T-helper 2 cell (primary cell): ENCODE measurements at places on chromosomes 2 and 18.

GRCh38 chr2:233353101-233353768 is 1.1 kb upstream of the DGKD start:
- no peak for DNase-seq

GRCh38 chr2:3433776-3434400 is 54.4 kb downstream of the TRAPPC12 start:
- DNase-seq = no peak

DNA sequence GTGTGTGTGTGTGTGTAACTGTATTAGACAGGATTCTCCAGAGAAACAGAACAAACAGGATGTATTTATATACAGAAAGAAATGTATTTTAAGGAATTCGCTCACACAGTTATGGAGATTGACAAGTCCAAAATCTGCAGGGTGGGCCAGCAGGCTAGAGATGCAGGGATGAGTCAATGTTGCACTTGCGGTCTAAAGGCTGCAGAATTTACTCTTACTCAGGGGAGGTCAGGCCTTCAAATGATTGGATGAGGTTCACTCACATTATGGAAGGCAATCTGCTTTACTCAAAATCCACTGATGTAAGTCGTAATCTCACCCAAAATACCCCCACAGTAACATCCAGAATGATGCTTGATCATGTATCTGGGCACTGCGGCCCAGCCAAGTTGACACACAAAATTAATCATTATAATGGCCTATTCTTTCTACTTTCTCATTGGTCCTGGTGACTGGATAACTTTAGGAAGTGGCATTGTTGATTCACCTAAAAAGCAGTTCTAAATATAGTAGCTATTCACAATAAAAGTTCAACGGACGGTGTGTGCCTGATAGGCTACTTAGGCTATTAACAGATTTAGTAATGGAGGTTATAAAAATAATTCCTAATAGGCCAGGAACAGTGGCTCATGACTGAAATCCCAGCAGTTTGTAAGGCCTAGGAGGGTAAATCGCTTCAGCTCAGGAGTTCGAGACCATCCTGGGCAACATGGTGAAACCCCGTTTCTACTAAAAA is 40.6 kb upstream of the ACYP2 start:
- DNase-seq = no peak

GRCh38 chr2:193845604-193846003 is 1650.9 kb upstream of the TMEFF2 start:
- no peak for DNase-seq

- no peak for DNase-seq
Measured at GRCh38 chr18:58484989-58485981, 143.6 kb downstream of the ALPK2 start.

GRCh38 chr18:58287353-58288274 is 243.6 kb downstream of the NEDD4L start:
- no peak for DNase-seq

DNA sequence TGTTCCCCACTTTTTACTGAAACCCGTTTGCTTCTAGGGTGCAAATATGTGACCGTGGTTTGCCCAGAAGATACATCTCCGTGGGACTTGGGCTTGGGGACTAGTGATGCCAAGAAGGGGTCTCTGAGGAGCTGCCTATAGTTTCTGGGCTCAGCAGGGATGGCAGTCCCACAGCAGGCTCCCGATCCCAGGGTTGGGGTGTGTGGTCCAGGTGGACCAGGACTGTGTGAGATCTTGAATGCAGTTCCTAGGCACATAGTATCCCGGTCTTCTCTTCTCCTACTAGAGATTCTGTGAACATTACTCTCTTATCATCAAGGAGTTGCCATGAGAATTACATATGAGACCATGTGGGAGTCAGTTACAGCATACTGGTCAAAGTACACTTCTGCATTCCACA is 435.8 kb upstream of the SPRED2 start:
- DNase-seq = no peak

- DNase-seq = no peak
Measured at GRCh38 chr2:105328281-105329196, 996 bp downstream of the TGFBRAP1 start.

GRCh38 chr18:24656050-24656449 is 195.6 kb downstream of the HRH4 start:
- DNase-seq = no peak

- DNase-seq = no peak
Measured at GRCh38 chr18:12246849-12247808, 7.0 kb upstream of the CIDEA start.

DNA sequence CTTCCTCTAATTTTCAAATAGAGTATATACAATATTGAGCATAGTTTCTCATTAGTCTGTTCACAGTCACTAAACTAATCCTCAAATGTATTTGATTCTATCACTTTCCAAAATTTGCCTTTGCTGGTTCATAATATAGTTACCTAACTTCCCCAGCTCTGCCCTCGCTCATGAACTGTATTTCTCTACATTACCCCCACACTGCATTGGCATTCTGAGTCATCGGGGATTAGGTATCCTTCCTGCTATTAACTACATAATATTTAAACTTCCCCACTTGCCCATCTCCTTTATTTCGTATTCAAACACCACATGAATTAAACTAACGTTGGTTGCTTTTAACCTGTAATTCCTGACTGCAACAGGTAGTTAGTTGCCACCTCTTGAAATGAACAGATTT is 14.8 kb upstream of the CLASP1 start:
- no peak for DNase-seq

DNA sequence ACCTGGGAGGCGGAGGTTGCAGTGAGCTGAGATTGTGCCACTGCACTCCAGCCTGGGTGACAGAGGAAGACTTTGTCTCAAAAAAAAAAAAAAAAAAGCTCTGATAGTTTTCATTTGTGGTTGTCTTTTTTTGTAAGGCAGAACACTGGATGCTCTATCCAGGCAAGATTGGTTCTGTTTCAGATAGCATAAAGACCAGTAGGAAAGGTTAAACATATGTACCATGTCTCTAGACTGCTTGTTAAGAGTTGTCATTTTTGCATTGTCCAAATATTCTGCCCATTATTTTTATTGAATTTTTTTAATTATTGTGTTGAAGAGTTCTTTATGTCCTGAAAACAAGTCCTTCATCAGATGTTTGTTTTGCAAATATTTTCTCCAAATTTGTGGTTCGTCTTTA is 60.0 kb downstream of the NCOA1 start:
- DNase-seq = no peak

DNA sequence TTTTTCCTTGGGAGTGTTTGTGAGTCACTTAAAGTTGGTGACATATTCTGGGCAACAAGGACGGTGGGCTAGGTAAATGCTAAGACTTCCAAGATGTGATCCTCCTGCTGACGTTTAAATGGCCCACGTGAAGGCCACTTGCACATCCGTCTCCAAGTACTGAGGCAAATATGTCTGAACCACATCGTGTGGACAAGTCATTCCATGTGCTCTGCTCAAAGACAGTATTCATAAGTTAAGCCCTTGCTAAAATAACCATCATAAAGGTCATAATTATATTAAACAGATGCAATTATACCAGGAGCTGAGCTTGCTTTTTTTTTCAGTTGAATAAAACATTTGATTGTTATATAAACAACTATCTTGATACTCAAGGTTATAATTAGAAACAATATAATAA is 44.8 kb downstream of the SPP2 start:
- DNase-seq = no peak

- DNase-seq = no peak
Measured at GRCh38 chr2:3633089-3633981, 24.7 kb upstream of the ALLC start.

GRCh38 chr2:27501042-27501441 is 4.4 kb downstream of the GCKR start:
- no peak for DNase-seq

- no peak for DNase-seq
Measured at GRCh38 chr2:189191766-189192165, 12.2 kb upstream of the COL5A2 start.

- DNase-seq = no peak
Measured at GRCh38 chr2:10777842-10778723, 34.5 kb downstream of the PDIA6 start.

DNA sequence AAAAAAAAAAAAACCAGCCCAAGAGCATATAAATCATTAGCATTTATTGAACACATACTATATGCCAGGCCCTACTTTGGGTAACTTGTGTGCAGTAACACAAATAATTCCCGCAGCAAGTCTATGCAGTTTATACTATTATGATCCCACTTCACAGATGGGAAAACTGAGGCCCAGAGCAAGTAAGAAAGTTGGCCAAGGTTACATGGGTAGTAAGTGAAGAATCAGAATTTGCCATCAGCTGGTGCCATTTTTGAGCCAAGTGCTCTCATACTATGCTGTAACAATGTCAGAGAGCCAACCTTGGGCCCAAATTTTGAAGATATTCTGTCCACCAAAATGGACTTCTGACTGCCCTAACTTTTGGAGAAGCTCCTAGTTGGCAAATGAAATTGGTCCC is 13.5 kb upstream of the PSD4 start:
- no peak for DNase-seq

GRCh38 chr2:215430528-215431187 is 5.2 kb downstream of the FN1 start:
- no peak for DNase-seq

DNA sequence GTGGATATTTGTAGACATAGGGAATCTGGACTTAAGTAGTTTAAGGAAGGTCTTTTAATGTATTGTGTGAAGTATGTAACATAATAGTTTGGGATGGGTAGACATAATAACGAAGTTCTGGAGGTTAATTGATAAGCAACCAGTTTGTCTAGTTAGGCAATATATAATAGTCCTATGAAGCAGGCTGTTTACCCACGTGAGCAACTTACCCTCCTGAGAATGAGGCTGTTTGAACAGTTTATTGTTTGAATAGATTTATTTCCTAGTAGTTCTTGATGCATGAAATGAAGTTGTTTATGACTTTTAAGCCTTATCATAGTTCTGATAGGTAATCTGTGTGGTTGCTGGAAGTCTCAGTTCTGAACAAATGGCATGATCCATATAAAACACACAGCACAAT is 361.5 kb downstream of the GALNT13 start:
- no peak for DNase-seq

- DNase-seq = no peak
Measured at GRCh38 chr2:150450765-150451164, 36.7 kb downstream of the RND3 start.

DNA sequence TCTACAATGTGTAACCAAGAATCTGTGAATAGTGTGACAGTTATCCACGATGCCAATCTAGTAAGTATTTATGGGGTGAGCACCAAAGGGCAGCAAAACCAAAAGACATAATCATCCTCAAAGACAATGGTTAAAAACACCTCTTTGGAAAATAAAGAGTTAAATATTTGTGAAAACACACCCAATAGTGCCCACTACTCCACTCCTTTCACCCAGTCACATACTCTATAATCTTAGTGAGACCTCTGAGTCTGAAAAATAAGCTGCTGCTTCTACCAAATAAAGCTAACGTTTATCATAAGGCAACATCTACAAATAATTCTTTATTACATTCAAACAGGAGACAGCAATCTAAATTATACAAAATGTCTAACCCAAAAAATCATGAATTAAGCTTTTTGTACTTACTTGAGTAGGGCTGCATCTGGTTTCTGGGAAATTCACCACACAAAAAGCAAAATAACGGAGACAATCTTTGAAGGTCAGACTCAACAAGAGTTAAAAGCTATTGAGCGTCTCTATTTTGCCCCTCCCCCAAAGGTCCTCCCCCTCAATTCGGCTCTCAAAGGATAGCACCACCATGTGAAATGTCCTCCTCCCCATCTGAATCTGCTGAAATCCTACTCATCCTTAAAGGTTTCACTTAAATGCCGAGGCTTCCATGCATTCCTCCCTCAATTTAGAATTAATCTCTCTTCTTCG is 2.0 kb downstream of the RAPH1 start:
- DNase-seq = no peak

DNA sequence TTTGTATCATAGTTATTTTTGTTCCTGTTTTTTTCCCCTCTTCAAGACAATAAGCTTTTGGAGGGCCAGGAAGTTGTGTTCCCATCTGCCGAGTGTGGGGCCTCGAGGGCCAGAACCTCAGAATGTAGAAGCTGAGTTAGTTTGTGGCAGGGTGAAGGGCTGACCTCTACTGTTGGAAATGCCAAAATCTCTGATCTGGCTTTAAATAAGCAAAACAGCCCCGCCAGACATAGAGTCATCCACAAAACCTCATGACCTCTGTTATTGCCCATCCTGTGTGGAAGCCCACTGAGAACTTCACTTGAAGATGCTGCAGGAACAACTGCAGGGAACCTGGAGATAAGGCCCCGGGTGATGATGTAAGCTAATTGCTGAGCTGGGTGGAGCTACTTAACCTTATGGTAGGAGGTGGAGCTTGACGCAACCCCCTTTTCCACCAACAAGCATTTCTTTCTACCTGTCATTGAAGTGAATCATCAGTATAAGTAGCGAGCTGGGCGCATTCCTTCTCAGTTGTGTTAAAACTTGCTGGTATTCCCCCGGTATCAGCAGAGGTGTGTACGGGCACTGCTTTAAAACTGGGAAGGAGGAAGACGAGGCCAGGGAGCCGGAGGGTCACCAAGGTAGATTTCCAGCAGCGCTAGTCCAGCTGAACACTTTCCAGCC is 177.2 kb downstream of the NEDD4L start:
- no peak for DNase-seq
